RWPE2 (cell line): ENCODE measurements at places on chromosomes 13 and 19.

- DNase-seq: no peak
Measured at GRCh38 chr13:113918981-113919701, 54.7 kb downstream of the C13orf46 start.

DNA sequence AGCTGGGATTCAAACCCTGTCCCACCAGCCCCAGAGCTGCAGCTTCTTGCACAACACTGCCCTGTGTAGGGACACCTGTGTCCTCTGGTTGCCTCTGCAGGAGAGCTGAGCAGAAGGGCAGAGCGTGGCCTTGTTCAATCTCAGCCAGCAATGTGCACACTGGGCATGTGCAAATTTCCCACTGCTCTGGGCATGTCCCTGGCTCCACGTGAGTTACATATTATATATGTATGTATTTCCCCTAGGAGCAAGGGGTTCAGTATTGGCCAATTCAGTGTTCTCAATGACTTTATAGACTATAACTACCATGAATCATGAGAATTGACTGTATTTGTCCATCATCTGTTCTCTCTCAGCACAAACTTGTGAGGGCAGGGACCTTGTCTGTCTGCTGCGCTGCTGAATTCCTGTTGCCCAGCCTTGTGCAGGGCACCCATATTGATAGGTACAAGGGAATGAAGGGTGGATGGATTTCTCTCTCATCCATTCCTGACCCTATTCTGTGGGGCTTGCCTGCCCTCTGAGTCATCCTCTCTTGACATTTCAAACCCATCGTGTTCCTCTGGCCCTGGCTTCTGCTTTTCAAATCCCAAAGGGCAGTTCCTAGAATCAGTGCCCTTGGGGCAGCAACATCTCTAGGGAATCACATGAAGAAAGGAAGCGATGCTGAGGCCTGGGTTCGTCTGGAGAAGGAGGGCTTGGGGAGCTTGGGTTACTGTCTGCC is 69.7 kb downstream of the ERICH6B start:
- no peak for DNase-seq

DNA sequence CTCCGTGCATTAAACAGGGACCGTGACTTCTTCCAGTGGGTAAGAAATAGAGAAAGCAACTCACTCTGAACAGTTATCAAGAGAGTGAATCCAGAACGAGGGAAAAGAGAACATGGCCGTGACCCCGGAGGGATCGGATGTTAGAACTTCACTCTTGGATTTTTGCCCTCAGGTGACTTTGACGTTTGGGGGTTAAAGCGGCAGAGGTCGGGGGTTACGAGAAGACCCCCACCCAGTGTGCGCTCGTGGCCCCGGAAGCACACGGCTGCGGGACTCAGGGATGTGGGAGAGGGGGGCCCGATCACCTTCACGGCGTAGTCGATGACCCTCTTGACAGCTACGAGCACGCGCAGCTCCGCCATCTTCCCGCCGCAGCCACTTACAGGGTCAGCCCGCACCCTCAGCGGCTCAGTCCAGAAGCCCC is at the start of gene ETFB:
Gene ETFB, minus strand, starts transcription at position 424 of the 424 bp plus-strand sequence. Its CDS starts 62 bp downstream, at position 362.
- no peak for DNase-seq

DNA sequence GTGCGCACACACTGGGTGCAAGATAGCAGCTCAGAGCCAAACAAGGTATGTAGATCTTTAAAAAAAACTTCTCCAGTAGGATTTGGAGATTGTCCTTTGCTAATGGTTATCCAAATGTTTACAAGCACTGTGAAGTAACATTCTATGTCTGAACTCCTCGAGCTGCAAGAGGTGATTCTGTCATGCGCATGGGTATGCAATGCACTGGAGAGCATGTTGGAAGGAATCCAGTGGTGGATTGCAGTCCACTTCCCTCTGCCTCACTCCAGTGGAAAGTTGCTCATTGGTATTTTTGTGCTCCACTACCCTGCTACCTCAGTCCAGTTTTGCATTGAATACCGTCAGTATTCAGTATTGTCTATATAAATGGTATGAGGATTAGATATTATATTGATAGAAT is 132.1 kb downstream of the ATP8A2 start:
- DNase-seq: no peak
